ENCODE measurements at places on chromosomes 12 and 14.

DNA sequence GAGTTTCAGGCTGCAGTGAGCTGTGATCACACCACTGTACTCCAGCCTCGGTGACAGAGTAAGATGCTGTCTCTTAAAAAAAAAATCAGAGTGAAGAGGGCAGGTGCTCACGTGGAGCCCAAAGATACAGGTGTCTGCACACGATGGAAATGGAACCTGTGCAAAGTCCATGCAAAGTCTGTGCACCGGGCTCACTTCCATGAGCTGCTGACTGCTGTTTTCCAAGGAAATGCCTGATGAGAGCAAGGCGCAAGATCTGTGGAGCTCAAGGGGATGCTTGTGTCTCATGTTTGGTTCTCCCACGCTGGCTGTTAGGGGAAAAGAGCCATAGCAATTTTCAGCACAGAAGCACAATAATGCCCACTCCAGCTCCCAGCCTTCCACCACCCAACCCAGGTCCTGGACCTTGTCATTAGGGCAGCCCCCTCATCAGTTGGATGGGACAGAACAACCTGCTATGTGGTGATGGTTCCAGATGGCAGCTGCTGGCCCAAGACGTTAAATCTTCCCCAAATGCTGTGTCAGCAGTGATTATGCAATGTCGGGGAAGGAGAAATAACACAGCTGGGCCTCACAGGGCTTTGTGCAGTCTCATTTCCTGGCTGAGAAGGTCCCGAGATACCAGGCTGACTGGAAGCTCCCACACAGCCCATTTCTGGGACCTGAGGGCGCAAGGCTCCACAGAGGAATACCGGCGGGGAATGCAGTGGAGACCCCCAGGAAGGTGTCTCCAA, 27.9 kb upstream of the DICER1 start:
- DNase-seq, result no peak

DNA sequence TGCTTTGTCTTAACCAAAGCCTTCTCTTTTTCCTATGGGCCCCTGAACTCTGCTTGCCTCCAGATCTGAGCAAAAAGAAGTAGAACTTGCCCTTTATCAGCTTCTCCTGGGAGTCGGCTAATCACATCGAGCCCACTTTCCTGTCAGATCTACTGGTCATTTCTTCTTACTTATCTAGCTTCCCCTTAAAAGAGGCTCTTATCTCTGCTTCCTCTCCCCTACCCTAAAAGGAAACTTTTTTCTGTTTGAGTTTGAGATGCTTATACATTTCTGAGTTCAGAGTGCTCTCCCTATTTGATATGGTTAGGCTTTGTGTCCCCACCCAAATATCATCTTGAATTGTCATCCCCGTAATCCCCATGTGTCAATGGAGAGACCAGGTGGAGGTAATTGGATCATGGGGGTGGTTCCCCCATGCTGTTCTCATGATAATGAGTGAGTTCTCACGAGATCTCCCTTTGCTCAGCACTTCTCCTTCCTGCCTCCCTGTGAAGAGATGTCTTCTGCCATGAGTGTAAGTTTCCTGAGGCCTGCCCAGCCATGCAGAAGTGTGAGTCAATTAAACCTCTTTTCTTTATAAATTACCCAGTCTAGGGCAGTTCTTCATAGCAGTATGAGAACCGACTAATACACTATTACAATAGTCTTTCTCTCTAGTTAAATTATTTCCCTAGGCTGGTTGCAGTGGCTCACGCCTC, 114.7 kb upstream of the AMN1 start:
- no peak for DNase-seq

DNA sequence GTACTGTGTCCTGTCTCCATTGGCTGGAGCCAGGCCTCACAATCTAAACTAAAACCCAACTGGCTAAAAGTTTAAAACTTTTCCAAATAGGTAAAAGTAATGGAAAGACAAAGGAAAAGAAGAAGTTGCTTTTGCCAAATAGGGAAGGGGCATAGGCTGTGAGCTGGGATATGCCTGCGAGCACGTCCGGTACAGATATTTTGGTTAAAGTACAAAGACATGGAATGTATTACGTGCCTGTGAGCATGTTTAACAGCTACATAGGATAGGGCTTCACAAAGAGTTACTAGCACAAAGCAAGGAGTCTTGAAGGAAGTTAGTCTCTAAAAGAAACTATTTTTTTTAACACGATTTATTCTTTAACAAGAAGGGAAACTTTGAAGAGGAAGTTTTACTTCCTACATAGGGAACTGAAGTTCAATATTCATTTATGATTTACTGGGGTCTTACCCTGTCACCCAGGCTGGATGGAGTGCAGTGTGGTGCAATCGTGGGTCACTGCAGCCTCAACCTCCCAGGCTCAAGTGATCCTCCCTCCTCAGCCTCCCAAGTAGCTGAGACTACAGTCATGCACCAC, 41.9 kb upstream of the INF2 start:
- DNase-seq, result no peak

- DNase-seq, result no peak
Measured at GRCh38 chr14:74980731-74981461, 21.8 kb upstream of the EIF2B2 start.

DNA sequence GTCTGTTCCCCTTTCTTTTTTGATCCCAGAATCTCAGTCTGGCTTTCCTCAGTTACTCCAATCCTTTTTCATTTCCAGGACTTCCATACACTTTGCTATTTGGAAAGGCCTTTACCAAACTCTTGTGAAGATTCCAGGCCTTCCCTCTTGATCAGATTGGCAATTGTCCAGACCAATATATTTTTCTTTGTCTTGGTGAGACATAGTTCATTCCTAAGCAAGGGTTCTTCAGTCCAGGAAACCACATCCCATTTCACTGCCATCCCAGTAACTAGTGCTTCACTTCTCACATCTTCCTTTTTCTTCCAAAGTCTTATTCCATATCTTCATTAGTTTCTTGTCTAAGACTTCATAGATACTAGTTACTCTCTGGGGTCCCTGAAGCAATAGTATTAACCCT, 2.1 kb upstream of the PTPRQ start:
- DNase-seq, result no peak

GRCh38 chr12:103547929-103548328, 39.1 kb upstream of the STAB2 start:
- DNase-seq, result no peak

DNA sequence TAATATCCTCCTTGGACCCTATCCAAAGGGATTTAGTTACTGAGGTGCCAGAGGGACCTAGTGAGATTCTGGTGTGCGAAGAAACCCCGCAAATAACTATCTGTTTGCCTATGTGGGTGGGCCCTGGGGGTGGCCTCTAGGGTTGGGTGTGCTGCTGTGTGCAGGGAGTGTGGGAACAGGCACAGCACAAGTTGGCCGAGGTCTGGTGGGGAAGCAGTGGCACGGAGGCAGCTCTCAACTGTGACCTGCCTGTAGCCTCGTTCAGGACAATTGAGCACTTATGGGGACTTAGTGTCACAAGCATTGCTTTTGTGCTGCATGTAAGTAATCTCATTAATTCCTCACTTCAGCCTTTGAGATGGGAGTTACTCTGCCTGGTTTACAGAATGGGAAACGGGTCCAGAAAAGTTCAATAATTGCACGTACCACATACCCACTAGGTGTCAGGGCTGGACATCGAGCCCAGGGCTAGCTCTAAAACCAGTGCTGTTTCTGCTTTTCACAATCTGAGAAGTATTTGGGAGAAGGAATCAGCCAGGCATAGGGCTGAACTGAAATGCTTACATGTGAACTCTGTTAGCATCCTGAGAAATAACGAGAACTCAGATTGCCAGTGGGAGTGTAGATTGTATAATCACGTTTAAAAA, 58.8 kb downstream of the TECPR2 start:
- DNase-seq, result no peak

- DNase-seq, result no peak
Measured at GRCh38 chr12:71054551-71054950, 103.2 kb downstream of the TSPAN8 start.
